ENCODE measurements at places on chromosomes 2 and 18. TPM values are rescaled to one million over a fixed set of nuclear protein-coding genes. Genes with fewer than 3 reads are reported as not detected.

Gene GALR1
- total RNA-seq: not detected

Gene GPR39
- 15.3 TPM for total RNA-seq

Gene SLC5A7
- not detected for total RNA-seq

Gene HAT1
- 20.3 TPM for total RNA-seq

Gene CACNB4
- total RNA-seq: 6.4 TPM

Gene TACR1
- total RNA-seq: 0.49 TPM

Gene ALK
- total RNA-seq: 0.16 TPM

Gene PROM2
- 0.36 TPM for total RNA-seq

Gene CD8A
- not detected for total RNA-seq

Gene FBXO36
- total RNA-seq: 4.7 TPM

Gene ATP6V1C2
- not detected for total RNA-seq

Gene TBR1
- not detected for total RNA-seq

Gene SLC19A3
- not detected for total RNA-seq

Gene NMS
- total RNA-seq: not detected

Gene STEAP3
- 60.0 TPM for total RNA-seq

Gene ANO7
- 0.12 TPM for total RNA-seq

Gene GKN1
- total RNA-seq: not detected

Gene AGAP1
- 18.5 TPM for total RNA-seq

Gene CRYGC
- total RNA-seq: not detected

Gene SOCS6
- 42.5 TPM for total RNA-seq

All from hair follicle dermal papilla cell (primary cell).